Purkinje cell (primary cell): ENCODE measurements at places on chromosomes 13 and 19. TPM values are rescaled to one million over a fixed set of nuclear protein-coding genes. Genes with fewer than 3 reads are reported as not detected.

The EDNRB gene
- 15.4 and 21.0 TPM in 2 replicates for polyA plus RNA-seq

The MED25 gene
- 9.5 and 19.7 TPM in 2 replicates for polyA plus RNA-seq

The SIGLEC5 gene
- polyA plus RNA-seq, result not detected in 2 replicates

The GPR12 gene
- 3.9 and 4.3 TPM in 2 replicates for polyA plus RNA-seq

The FGF9 gene
- polyA plus RNA-seq, result 63.8 and 63.9 TPM in 2 replicates

The CEACAM16 gene
- 0.35 TPM in 1 of 2 replicates, not detected in the other for polyA plus RNA-seq

The FGF22 gene
- polyA plus RNA-seq, result 0.26 TPM in 1 of 2 replicates, not detected in the other

The PSG7 gene
- polyA plus RNA-seq, result not detected in 2 replicates

The ATP4B gene
- polyA plus RNA-seq, result not detected in 2 replicates

The UBE2M gene
- 6.2 and 12.5 TPM in 2 replicates for polyA plus RNA-seq

The SHC2 gene
- 1.2 TPM in 1 of 2 replicates, not detected in the other for polyA plus RNA-seq

The GNG7 gene
- 5.0 and 6.7 TPM in 2 replicates for polyA plus RNA-seq

The GRK1 gene
- polyA plus RNA-seq, result not detected in 2 replicates

The CCDC8 gene
- 0.20 TPM in 1 of 2 replicates, not detected in the other for polyA plus RNA-seq

The RGCC gene
- 23.5 and 29.0 TPM in 2 replicates for polyA plus RNA-seq

The ATP1A3 gene
- 128 and 179 TPM in 2 replicates for polyA plus RNA-seq

The PRSS57 gene
- not detected in 2 replicates for polyA plus RNA-seq

The BRME1 gene
- polyA plus RNA-seq, result 0.20 TPM in 1 of 2 replicates, not detected in the other

The MBD3L2 gene
- polyA plus RNA-seq, result not detected in 2 replicates

The ZSCAN1 gene
- polyA plus RNA-seq, result 0.52 TPM in 1 of 2 replicates, not detected in the other

The LGALS7B gene
- polyA plus RNA-seq, result not detected in 2 replicates

The SIGLEC11 gene
- not detected in 2 replicates for polyA plus RNA-seq

The CILP2 gene
- polyA plus RNA-seq, result not detected in 2 replicates

The TMEM59L gene
- polyA plus RNA-seq, result 56.5 and 77.2 TPM in 2 replicates

The GRWD1 gene
- 1.0 and 2.4 TPM in 2 replicates for polyA plus RNA-seq

The CHAMP1 gene
- 5.0 and 5.7 TPM in 2 replicates for polyA plus RNA-seq

The MBNL2 gene
- polyA plus RNA-seq, result 151 and 153 TPM in 2 replicates

The KLK5 gene
- 5.6 TPM in 1 of 2 replicates, not detected in the other for polyA plus RNA-seq

The APC2 gene
- polyA plus RNA-seq, result 0.60 and 1.2 TPM in 2 replicates

The ALKBH6 gene
- polyA plus RNA-seq, result 1.9 and 9.9 TPM in 2 replicates

The PSG1 gene
- 0.67 TPM in 1 of 2 replicates, not detected in the other for polyA plus RNA-seq

The FOXA3 gene
- polyA plus RNA-seq, result not detected in 2 replicates

The ZNF682 gene
- polyA plus RNA-seq, result 23.3 and 31.9 TPM in 2 replicates

The PLVAP gene
- polyA plus RNA-seq, result not detected in 2 replicates

The KRTDAP gene
- 0.58 and 1.7 TPM in 2 replicates for polyA plus RNA-seq
